Mesothelial cell of epicardium (in vitro differentiated cells): ENCODE measurements at places on chromosomes 11 and 22.

DNA sequence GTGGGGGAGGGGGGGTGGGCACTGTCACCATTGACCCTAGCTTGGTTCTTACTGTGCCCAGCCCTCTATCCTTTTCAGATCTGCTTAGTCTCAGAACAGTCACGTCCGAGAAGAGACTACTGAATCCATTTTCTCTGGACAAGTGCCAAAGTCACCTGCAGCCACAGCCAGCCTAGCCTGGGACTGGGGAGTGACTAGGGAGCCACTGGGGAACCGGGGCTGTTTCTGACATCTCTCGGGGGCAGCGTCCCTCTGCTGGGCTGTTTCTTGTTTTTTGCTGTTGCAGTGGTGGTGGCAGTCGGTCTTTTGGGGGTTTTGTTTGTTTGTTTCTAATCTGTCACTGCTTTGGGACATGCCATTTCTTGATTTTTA is 8.7 kb downstream of the SLC37A2 start:
- no peak overlapping the region for H3K27ac ChIP-seq
- H3K36me3 ChIP-seq, result no peaks in the 10 kb centered on the region
- no peak overlapping the region for H3K4me3 ChIP-seq
- peaks cover 17% of the 10 kb centered on the region for H3K27me3 ChIP-seq
- peaks cover 6% of the 10 kb centered on the region for H3K4me1 ChIP-seq

DNA sequence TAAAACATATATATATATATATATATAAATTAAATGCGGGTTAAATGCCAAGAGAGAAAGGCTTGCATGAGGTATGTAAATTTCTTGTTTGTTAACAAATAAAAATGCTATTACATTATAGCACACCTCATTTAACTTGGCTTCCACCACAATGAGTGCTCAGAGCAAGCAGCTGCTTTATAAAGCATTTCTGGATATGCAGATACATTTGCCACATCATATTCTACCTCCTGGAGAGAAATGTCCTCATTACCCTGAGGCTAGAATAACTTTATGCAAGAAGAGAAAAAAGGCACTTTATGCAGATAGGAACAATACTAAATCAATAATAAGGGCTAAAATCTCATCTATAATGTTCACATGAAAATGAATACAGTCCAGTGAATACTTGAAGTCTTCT is 181.7 kb upstream of the CCDC90B start:
- no peak overlapping the region for H3K4me3 ChIP-seq
- no peak overlapping the region for H3K27ac ChIP-seq
- no peaks in the 10 kb centered on the region for H3K27me3 ChIP-seq
- H3K4me1 ChIP-seq, result peaks cover 7% of the 10 kb centered on the region

GRCh38 chr22:35403356-35403755 is 3.4 kb downstream of the MCM5 start:
- no peaks in the 10 kb centered on the region for H3K27me3 ChIP-seq
- no peak overlapping the region for H3K27ac ChIP-seq

DNA sequence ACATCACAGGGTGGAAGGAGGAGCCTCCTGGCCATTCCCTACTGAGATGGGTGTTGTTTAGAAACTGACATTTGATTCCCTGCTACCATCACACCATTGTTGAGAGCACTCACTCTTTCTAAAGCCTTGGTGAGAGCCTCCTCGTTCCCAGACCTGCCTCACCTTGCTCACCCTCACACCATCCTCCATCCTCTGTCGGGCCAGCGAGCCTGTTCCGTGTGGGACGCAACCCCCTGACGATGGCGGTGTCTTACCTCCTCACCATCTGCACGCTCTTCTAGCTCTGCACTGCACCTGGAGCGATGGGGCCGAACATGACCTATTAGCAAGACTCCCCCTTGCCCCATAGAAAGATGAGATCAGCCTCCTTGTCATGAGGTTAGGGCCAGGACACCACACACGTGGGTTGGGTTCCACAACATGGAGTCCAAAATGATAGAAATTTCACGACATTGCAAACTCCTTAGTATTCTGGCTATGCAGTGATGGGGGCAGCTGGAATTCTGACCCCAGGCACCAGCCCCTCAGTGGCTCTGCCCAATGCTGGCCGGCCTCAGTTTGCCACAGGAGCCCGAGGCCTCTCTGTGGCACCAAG is 1017.9 kb downstream of the TBC1D22A start:
- no peaks in the 10 kb centered on the region for H3K36me3 ChIP-seq
- no peak overlapping the region for H3K27ac ChIP-seq
- H3K4me1 ChIP-seq, result no peaks in the 10 kb centered on the region
- H3K4me3 ChIP-seq, result no peak overlapping the region
